ENCODE measurements at places on chromosomes 1 and 21. TPM values are rescaled to one million over a fixed set of nuclear protein-coding genes. Genes with fewer than 3 reads are reported as not detected.

DNA sequence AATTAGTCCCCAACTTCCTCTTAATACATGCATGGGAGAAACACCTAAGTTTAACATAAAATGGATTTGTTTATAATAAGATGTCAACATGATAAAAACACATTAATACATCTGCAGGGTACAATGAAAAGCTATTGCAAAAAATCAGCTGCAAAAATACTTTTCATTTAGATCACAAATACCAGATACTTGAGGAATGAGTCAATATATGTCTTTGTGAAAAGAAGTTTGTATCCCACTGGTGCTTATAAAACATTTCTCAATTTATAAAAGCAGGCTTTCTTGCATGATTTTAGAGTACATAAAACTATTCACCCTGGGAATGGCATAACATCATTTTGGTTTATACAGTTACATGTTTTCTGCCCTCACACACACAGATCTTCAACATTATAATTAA lies 18.6 kb upstream of the PRKAA2 start:
- no peak for DNase-seq

DNA sequence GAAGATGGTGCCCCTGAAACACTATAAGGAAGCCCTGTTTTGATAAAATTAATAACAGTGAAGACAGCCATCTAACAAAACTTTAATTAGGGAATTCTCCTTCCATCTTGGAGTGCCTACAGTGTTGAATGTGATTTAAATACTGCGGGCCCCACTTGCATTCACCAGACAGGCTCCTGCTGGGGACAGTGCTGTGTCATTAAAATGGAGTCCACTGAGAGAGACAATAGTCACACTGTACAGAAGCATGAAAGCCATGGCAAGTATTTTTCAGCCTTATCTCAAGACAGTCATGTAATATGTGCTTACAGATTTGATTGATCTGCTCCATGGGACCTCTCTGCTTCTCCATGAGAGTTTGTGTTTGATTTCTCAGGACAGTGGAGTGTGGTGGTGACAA lies 29.7 kb upstream of the ZBTB18 start:
- DNase-seq = no peak

Gene SLC44A5
- total RNA-seq = not detected

GRCh38 chr1:71745326-71745725 lies 537.0 kb downstream of the NEGR1 start:
- DNase-seq = no peak

All from Karpas-422 (cell line).